ENCODE measurements at places on chromosomes 4 and X.

GRCh38 chr4:120667102-120667501 is 255.4 kb downstream of the PRDM5 start:
- no peak for DNase-seq

GRCh38 chr4:161411901-161412300 is 751.9 kb downstream of the FSTL5 start:
- DNase-seq: no peak

DNA sequence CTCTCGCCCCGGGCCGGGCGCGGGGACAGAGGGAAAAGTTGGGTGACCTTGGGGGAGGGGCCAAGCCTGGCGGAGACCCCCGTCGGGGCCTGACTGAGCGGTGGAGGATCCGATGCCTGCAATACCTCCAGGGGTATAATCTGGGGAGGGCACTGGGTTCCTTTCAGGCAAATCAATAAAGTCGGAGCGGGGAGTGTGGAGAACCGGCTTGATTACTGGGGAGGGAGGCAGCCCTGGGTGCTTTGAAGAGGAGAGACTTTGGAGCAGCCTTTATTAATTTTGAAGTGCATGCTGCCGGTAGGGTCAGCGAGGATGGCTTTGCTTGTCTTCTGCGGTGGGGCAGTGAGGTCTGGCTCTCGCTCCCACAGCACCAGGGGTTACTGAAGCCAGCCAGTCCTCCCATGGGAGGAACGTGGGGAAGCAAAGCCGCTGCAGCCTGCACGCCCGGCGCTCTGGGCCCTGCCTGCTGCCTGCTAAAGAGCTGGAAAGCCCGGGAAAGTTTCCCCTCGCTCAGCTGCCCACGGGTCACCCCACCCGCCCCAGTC is 403 bp upstream of the LGI2 start:
- DNase-seq: no peak

DNA sequence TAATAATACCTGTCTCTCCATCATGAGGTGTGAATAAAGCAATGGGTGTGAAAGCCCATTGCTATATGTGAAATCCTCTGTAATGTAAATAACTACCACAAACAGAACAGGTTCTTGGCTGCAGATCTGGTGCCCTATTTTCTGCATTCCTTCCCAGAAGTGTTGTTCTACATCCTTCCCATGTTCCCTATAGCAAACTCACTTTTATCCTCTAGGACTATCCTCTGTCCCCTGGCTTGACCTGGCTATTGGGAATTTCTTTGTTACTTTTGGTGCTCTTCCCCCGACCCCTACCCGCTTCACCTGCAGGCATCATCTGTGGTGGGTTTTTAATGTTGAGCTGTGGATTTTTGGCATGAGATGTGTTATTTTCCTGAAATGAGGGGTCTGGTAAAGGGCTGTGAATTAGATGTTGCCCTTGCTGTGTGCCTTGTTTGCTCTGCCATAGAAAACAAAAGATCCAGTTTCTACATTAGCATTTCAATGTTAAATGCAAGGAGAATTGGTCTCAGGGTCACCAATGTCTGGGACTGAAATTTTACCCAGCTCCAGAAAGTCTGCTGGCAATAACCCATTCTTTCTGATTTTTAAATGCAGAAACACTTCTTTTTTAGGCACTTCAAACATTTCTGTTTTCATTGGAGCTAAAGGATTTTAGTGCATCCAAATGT is 13.6 kb upstream of the FREM3 start:
- no peak for DNase-seq

- no peak for DNase-seq
Observed at GRCh38 chrX:71637848-71638247, 19.5 kb upstream of the CXCR3 start.

GRCh38 chr4:5998333-5998936 is 19.8 kb downstream of the C4orf50 start:
- DNase-seq: peak; percentile 40

DNA sequence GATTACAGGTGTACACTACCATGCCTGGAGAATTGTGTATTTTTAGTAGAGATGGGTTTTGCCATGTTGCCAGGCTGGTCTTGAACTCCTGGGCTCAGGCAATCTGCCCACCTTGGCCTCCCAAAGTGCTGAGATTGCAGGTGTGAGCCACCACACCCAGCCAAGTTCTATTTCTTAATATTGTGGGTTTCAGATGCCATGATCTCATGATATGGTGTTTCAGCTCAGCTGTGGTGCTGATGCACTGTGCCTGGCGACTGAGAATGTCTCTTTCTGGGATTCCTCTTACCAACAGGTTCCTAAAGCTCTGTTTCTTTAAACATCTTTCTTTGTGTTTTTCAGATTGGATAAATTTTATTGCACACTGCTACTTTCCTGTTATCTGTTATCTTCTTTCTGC is 17.3 kb upstream of the NDUFC1 start:
- no peak for DNase-seq

DNA sequence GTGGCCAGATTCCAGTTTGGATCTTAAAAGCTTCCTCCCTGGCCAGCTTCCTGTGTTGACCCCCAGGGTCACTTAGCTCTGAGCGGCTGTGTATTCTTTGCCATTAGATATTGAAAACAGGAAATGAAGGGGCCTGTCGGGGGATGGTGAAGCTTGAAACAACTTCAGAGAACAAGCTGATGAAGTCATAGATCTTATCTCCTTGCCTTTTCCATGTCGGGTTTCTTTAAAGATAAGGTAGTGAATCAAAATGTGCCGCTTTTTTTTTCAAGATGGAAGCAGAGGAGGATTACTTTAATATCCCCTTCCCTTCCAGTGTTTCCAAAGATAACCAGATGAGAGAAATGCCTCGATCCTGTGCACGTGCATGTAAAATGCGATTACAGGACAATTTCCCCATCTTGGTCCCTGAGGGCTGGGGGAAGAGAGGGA is 508.5 kb downstream of the MID1IP1 start:
- no peak for DNase-seq

GRCh38 chrX:132369617-132370326 is 119.1 kb downstream of the MBNL3 start:
- no peak for DNase-seq

GRCh38 chr4:113838460-113838859 is 76.9 kb upstream of the CAMK2D start:
- no peak for DNase-seq

DNA sequence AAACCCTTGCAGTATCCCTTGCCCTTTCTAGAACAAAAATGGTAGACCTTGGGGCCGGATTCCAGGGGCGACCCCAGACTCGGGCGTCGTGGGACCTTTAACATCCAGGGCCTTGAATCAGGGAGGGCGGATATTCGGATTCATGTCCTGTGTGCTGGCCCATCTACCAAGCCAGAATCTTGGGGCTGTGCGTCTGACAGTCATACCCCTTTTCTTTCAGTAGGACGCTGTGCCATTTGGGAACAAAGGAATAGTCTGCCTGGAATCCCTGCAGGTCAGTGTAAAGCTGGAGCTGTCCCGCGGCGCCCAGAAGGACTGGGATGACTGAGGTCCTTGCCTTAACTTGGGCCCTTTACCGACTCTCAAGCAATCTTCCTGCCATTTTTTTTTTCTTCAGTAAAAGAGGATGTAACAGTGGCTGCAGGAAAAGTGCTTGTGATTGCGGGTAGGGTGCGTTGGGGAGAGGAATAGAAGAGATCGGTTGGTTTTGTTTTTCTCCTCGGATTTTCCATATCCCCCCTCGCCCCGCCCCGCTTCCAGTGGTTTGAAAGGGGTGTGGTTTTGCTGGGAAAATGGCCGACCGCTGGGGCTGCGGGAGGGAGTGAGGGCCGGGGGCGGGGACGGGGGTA is 518 bp downstream of the ARMCX1 start:
- DNase-seq: no peak

DNA sequence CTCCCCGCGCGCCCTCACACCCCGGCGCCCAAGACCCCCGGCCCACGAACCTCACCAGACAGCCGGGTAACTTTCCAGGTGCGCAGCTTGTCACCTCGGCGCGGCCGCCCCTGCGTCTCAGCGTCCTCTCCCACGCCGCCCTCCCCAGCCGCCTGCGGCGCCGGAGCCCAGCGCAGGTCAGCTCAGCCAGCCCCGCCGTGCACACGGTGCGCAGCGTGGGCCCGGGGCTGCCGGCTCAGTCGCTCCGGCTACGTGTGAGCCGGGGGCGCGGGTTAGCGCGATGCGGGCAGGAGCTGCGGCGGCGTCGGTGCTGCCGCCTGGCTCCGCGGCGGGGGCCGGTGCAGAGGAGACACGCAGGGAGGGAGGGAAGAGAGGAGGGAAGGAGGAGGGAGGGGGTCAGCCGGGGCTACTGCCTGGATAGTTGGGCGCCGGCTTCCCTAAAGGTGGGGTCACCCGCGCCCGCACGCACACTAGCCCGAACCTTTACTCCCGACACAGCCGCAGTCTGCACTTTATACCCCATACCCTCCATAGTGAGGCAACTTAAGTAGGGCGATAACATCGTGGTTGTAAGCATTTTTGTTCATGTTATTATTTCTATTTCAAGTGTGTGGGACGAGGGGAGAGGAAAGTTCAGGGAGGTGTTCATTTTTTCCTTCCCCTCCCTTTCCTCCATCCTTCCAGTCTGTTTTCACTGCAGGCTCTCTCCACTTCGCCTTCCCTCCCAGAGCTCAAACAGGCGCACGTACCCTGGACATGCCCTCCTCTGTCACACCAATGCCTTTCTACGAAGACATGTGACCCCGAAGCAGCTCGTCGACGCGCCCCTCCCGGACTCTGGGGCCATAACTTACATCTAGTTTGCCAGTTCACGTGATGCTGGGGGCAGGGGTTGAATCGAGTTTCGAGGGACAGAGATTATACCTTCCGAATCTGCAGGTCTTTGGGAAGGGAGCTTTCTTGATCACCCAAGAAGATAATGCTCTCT is at the start of gene PRKG2:
Gene PRKG2 (minus strand): TSS at position 342 of the 988 bp plus-strand sequence. CDS start 10,175 bp downstream, outside the sequence.
- no peak for DNase-seq

DNA sequence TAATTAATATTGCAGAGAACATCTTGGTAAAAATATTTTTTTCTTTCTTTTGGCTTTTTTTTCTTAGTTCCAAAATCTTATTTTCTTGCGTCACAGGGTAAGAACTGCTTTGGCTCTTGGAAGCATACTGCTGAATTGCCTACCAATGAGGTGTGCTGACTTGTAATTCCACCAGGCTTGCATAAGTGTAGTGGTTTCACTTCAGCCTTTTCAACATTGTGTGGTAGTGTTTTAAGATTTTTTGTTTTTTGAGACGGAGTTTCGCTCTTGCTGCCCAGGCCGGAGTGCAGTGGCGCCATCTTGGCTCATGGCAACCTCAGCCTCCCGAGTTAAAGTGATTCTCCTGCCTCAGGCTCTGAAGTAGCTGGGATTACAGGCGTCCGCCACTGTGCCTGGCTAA is 42.4 kb downstream of the N4BP2 start:
- no peak for DNase-seq

- no peak for DNase-seq
Observed at GRCh38 chr4:2024683-2025082, 15.9 kb upstream of the NELFA start.

GRCh38 chr4:37517326-37517725 is 168.8 kb downstream of the RELL1 start:
- DNase-seq: no peak

DNA sequence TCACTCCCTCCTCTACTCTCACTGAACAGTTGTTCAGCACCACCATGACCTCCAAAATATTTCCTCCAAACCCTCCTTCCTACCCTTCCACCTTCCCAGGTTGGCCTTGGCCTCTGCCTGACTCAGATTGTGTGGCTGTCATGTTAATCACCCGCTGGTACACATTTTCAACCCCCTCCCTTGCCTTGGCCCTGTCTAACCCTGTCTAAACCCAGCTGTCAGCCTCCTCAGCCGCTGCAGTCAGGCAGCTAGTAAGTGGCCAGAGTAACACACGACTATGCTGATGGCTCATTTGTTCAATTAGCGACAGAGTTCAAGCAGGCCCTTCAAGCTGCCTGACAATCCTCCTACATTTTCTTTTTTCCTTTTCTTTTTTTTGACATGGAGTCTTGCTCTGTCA is 18.0 kb downstream of the ING2 start:
- no peak for DNase-seq

GRCh38 chrX:69226459-69227158 is 61.4 kb upstream of the PJA1 start:
- no peak for DNase-seq
